T-helper 2 cell (primary cell): ENCODE measurements at places on chromosomes 2 and 18.
A peak's percentile ranks its signal among the peaks of the same experiment; 100 is the strongest.

GRCh38 chr2:119316066-119316465 is 50.6 kb downstream of the C2orf76 start:
- DNase-seq = no peak

GRCh38 chr2:113216891-113217454 is 43.2 kb downstream of the PSD4 start:
- no peak for DNase-seq

DNA sequence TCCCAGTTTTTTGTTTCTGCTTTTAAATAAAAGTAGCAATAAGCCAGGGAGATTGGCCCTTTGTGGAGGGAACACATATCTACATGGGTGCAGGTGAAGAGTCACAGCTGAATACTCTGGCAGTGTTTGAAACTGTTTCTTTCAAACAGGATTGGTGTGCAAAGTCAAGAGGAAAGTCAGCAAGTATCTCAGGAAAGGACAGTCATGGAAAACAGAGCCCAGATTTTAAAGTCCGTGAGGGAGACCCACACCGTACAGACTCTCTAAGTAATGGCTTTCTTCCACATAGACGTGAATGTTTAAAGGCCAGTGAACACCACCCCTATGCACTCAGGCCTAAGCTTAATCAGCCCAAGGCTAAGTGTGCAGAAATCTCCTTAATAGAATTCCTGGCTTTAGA is 95.3 kb downstream of the GFPT1 start:
- no peak for DNase-seq

DNA sequence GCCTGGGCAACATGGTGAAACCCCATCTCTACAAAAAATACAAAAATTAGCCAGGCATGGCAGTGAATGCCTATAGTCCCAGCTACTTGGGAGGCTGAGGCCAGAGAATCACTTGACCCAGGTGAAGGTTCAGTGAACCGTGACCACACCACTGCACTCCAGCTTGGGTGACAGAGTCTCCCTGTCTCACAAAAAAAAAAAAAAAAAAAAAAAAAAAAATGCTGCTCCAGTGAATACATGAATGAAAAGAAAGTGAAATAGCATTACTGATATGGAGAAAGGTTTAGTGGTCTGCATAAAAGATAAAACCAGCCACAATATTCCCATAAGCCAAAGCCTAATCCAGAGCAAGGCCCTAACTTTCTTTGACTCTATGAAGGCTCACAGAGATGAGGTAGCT is 44.5 kb downstream of the METTL8 start:
- no peak for DNase-seq

GRCh38 chr2:145284551-145284950 is 764.6 kb upstream of the ZEB2 start:
- no peak for DNase-seq

DNA sequence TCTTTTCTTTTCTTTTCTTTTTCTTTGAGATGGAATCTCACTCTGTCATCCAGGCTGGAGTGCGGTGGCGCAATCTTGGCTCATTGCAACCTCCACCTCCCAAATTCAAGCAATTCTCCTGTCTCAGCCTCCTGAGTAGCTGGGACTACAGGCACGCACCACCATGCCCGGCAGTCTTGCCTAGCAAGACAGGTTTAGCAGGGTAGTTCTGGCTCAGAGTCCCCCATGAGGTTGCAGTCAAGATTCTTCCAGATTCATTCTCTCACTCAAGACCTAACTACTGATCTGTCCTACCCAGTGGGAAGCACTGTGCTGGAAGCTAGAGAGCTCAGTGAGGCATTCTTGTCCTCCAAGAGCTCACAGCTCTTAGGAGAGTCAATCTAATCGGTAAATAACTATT is 17.6 kb upstream of the ZAP70 start:
- DNase-seq = no peak

DNA sequence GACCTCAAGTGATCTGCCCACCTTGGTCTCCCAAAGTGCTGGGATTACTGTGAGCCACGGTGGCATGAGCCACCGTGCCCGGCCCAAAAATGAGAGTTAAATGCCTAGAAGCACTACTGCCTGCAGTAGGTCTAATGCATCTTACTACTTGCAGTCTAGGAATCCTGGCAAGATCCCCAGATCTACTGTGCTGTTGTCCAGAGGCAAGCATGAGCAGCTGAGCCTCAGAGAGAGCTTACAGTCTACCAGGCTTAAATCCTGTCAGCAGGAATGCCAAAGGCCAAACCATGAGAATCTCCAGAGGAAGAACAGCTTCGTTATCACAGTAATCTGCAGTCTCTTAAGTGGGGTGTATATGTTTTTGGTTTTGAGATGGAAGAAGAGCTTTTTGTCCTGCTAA is 54.4 kb downstream of the XRCC5 start:
- DNase-seq = no peak

- no peak for DNase-seq
Observed at GRCh38 chr2:200679127-200679526, 93.3 kb downstream of the AOX1 start.

DNA sequence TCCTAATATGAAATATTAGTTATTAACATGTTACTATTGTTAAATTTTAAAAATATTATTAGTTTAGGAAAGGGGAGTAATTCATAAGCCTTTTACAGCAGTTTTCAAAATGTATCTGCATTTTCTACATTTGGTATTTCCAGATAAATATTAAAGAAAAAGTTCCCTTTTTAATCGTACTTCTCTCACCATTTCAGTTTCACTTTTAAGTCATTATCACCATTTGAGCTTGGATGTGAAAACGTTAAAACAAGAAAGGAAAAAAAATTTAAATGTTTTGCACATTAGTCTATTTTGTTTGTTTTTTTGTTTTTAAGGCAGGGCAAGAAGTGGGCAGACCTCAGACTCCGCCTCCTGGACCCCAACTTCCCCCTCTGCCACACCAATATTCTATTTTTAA is 3.3 kb upstream of the SRSF7 start:
- DNase-seq = no peak

- no peak for DNase-seq
Observed at GRCh38 chr2:3241971-3242746, 135.5 kb downstream of the EIPR1 start.

GRCh38 chr2:28809927-28810326 is 707 bp upstream of the SPDYA start:
- no peak for DNase-seq

GRCh38 chr2:95760806-95761525 is 169.2 kb downstream of the TRIM43 start:
- no peak for DNase-seq

GRCh38 chr2:15753811-15754702 is 162.4 kb downstream of the DDX1 start:
- DNase-seq = no peak

- no peak for DNase-seq
Observed at GRCh38 chr2:226977775-226978190, 141.9 kb downstream of the RHBDD1 start.

DNA sequence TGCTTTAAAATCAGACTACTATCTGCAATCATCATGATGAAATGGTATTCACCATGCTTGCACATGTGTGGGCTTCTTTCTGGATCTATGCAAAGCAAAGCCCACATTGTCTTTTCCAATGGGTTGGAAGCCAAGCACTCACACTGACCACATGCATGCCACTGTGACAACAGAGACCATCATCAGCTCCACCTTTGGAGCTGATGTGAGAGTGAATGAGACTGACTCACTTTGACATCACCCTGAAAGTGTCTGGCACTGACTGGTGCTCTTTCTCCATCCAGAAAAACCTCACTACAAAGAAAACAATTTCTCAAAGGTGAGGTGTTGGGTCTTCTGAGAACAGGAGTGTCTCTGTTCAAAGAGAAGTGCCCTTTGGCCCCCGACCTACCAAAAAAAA is 4.7 kb downstream of the MYO5B start:
- no peak for DNase-seq

DNA sequence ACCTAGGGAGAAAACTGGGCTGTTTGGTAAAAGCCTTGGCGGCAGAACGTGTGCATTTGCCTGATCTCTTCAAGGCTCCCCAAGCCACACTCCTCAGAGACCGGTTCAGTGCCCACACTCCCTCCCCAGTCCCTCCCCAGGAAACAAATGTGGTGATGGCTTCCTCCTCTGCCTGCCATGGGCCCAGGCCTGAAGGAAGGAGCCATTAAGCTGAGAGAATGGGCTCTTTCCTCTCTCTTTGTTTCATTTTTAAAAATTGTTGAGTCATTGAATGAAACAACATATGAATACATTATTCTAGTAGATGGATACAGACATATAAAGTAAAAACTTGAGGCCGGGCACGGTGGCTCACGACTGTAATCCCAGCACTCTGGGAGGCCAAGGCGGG is 50.6 kb upstream of the YWHAQ start:
- no peak for DNase-seq

DNA sequence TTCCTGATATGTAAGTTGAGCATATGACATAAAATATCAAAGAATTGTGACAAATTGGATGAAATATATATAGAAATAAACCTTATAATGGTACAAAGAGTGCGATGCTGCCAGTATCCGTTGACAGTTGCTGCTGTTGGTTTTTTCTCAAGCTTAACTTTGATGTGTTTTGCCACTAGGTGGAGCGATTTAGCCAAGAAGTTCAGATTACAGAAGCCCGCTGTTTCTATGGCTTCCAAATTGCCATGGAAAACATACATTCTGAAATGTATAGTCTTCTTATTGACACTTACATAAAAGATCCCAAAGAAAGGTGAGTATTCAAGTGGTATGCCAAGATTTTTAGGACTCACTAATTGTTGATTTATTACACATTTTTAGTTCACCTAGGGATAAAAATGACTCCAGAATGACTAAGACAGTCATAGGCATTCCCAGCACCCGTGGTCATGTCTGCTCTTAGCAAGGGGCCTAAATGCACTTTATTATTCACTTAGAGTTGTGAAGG is 2.1 kb downstream of the RRM2 start:
- DNase-seq = no peak

GRCh38 chr2:104853534-104854497 is at the start of gene POU3F3:
Gene POU3F3, plus strand, starts transcription at chr2:104854115. Its CDS starts 1,396 bp downstream, at chr2:104855511.
- DNase-seq = no peak

DNA sequence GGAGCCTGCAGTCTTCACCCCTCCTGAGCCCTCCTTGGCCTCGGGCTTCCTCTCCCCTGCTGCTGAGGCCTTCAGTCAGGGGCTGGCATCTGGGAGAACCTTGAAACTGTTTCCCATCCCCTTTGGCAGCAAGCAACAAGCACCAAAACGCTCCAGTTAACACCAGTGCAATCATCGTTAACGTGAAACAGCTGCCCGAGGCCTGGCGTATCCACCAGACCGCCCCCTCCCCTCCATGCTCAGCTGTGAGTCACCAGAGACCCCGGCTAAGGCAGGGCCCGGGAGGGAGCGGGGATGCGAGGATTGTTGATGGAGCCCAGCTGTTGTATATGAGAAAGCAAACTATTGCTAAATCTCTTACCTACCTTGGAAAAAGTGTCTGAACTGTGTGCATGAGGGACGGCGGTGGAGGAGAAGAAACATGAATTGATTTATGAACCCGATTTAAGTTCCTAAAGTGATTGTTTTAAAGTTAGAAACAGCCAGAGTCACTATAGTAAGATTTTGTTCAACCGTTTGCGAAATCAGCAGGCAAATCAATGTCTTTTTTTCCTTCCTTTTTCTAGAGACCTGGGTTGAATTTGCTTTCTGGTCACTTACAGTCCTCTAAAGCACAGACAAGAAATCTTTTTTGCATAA is 5.2 kb downstream of the ZFP36L2 start:
- DNase-seq = peak; percentile 29

- no peak for DNase-seq
Observed at GRCh38 chr18:10838553-10838952, 310.8 kb downstream of the PIEZO2 start.

DNA sequence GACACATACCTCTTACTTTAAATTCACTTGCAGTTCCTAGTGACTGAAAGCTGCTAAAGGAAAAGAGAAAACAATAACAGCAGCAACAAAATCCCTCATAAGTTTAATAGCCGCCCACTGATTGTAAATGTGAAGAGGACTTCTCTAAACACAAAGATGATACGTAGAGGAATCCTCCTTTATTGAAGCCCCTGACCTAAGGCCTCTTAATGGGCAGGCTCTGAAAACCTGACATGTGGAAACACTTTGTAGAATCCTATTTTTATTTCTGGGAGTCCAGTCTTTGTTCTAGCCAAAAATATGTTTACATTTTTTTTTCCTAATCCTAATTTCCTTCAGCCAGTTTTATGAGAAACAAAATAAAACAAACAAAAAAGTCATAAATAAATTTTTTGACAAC is 1277.7 kb upstream of the CELF4 start:
- DNase-seq = no peak

DNA sequence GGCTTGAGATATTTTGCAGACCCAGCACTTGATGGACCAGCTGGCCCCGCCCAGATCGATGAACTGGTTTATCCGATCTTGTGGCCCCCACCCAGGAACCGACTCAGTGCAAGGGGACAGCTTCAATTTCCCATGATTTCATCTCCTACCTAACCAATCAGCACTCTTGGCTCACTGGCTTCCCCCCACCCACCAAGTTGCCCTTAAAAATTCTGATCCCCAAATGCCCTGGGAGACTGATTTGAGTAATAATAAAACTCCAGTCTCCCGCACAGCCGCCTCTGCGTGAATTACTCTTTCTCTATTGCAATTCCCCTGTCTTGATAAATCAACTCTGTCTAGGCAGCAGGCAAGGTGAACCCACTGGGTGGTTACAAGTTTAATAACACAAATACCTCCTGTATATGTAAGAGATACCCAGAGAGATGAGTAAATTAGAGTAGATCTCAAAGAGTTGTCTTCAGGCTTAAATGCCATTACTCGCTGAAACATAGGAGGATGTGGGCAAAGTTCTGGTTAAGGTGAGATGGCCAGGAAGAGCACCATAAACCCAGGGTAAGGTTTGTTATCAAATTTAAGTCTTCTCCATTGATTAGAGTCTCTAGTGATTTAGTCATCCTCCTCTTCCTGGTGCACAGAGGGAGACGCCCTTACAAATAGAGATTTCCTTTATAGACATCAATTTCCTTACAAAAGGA is 222.8 kb downstream of the ARL4C start:
- no peak for DNase-seq

GRCh38 chr2:238142382-238143205 is 4.1 kb downstream of the KLHL30 start:
- no peak for DNase-seq

- DNase-seq = no peak
Observed at GRCh38 chr2:206323486-206323885, 49.0 kb downstream of the ZDBF2 start.

- no peak for DNase-seq
Observed at GRCh38 chr2:113755035-113755834, 1.2 kb downstream of the SLC35F5 start.

DNA sequence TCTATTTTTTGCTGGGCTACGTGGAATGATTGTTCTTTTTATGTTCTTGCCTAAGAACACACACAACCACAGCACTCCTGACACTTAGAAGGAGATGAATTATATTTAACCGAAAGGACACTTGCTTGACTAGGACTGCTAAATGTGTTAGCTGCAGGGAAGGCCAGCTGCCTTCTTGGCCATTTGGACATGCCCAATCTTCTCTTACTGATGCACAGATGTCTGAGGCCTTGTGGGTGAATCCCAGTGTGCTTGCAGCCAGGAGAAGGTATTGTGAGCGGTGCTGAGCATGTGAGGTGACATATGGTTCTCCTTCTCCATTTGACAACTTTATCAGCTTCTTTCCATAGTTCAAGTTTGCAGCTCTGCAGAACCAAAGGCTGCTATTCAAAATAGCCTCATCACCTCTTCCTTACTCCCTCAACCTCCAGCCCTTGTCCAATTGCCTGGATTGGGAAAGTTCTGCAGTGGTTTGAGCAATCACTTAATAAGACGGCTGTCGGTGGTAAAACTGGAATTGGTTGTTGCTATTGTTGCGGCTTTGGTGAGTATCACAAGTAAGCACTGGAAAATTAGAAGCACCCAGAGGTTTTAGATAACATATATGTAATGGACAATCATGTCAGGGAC is 1113.3 kb downstream of the TSN start:
- no peak for DNase-seq
